Bronchial epithelial cell (primary cell): ENCODE measurements at places on chromosomes 6 and 20. TPM values are rescaled to one million over a fixed set of nuclear protein-coding genes. Genes with fewer than 3 reads are reported as not detected.

- no peak for DNase-seq
Observed at GRCh38 chr6:138991206-138991605, 3.2 kb upstream of the REPS1 start.

- DNase-seq: no peak
Observed at GRCh38 chr6:121428872-121429756, 6.3 kb upstream of the GJA1 start.

GRCh38 chr6:112253841-112254816, at the start of gene LAMA4:
TSS of gene LAMA4 (minus strand) at chr6:112254567. CDS start at chr6:112254150, 417 bp downstream.
- DNase-seq: no peak

Gene OR2B6
- total RNA-seq: not detected in 2 replicates
